ENCODE measurements at places on chromosomes 1 and 21.

GRCh38 chr21:44012474-44013379, 618 bp downstream of the TRAPPC10 start:
- DNase-seq = peak; percentile 93

DNA sequence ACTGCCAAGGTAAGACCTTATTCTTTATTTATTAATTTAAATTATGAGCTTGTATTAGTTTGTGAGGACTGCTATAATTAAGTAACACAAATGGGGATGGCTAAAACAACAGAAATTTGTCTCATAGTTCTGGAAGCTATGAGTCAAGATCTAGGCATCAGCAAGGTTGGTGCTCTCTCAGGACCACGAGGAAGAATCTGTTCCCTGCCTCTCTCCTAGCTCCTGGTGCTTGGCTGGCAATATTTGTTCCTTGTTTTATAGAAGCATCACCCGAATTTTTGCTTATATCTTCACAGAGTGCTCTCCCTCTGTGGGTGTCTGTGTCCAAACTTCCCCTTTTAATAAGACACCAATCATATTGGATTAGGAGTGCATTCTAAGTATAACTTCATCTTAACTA, 41.4 kb upstream of the CCDC190 start:
- DNase-seq = no peak

- DNase-seq = no peak
These were observed 55.2 kb downstream of the SELENOF start for GRCh38 chr1:86858524-86859261.

DNA sequence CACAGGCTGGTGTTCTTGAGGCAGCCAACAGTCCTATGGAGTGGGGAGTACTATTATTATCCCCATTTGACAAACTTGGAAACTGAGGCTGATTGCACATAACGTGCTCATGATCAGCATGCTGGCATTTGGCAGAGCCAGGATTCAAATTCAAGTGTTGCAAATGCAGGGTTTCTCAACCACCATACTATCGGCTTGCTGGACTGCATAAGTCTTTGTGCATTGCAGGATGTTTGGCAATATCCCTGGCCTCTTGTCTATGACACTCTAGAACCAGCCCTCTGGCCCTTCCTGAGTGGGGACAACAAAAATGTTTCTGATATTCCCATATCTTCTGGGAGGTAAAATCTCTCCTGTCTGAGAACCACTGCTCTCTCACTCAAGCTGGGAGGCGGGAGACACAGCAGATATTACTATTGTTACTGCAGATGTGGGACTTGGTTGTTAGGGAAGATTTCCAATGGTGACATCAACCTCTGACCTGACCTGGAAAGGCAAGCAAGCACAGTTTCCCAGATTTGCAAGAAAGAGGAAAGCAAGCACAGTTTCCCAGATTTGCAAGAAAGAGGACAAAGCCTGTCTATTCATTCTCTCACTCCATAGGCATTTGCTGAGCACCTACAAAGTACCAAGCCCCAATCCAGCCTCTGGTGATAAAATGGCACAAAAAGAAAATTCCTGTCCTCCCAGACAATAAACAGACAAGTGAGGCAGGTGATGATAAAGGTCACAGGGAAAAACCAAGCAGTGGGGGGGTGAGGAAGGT, 1.0 kb upstream of the AADACL3 start:
- no peak for DNase-seq

GRCh38 chr1:238981317-238981933, 404.9 kb upstream of the CHRM3 start:
- no peak for DNase-seq

- no peak for DNase-seq
These were observed 31.1 kb downstream of the NHLH2 start for GRCh38 chr1:115809847-115810246.

- no peak for DNase-seq
These were observed 562 bp upstream of the EPB41 start for GRCh38 chr1:28913786-28914227.

- no peak for DNase-seq
These were observed 16.7 kb downstream of the INAVA start for GRCh38 chr1:200911361-200911760.

DNA sequence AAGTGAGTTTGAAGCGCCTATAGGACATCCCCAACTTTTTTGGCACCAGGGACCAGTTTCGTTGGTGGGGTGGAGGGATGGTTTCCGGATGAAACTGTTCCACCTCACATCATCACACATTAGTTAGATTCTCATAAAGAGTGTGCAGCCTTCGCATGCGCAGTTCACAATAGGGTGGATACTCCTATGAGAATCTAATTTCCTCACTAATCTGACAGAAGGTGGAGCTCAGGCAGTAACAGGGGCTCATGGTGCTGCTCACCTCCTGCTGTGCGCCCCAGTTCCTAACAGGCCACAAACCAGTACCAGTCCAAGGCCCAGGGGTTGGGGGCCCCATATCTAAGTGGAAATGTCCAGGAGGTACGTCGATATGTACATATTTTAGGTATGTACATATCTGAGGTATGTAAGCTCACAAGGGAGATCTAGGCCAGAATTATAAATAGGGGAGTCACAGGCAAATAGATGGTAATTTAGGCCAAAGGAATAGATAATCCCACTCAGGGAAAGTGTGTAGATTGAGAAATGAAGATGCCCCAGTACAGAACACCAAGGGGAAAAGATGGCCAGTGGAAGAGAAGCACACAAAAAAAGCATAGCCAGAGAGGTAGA, 27.5 kb upstream of the RASAL2 start:
- DNase-seq = no peak

DNA sequence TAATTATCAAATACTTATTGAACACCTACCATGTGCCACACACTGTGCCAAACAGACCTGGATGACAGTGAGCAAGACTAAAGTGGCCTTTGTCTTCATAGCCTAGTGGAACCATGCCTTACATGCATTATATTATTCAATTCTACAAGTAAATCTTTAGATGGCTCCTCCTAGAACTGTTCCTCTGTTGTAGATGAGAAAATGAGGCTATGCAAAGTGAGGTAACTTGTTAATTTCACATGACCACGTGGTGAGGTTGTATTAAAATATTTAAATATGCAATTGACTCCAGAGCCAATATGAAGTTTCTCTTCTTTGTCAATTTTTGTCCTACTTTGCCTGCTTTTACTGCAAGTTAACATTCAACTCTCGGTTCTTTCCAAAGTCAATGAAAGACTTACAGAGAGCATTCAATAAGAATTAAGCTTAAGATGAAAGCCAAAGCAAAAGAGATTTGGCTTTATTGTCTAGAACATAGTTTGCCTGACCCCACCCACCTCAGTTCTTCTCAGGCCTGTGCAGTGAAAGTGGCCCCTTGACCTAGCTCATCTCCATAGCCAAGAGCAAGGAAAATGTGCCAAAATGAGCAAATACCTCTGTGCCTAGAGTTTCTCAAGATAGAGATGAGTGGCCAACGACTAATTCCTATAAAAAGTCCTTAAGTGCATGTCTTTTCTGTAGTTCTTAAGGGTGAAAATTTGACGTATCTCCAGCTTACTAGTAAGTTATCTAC, 263.2 kb upstream of the NFIA start:
- no peak for DNase-seq

DNA sequence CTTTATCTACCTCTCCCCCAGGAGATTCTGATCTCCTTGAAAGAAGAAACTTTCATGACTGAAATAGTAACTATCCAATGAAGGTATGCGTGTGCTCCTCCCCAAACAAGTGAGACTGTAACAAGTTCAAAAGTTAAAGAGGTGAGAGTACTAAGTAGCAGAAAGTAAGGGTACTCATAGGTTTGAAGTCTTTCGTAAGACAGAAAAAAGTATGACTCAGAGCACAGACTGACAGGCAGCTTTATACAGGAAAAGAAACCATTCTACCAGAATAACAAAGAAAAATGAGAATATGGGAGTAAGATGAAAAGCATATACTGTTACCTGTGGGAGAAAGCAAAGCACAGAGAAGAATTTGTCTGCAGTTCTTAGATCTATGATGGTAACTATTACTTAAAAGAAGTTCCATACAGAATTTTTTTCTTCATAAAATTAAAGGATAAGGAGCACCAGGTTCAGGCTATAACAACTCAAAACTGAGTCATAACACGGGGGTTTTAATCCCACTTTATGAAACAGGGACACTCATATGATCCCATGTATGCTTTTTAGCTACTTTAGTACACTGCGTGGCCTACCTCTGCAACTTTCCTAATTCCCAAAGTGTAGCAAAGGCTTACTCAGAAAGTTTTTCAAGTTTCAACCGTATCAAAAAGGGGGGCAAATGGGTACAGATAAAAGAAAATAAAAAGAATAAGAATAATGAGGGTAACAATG, 52.0 kb downstream of the FOXJ3 start:
- DNase-seq = no peak

GRCh38 chr1:182652933-182653332, 31.5 kb downstream of the RGS8 start:
- DNase-seq = no peak

DNA sequence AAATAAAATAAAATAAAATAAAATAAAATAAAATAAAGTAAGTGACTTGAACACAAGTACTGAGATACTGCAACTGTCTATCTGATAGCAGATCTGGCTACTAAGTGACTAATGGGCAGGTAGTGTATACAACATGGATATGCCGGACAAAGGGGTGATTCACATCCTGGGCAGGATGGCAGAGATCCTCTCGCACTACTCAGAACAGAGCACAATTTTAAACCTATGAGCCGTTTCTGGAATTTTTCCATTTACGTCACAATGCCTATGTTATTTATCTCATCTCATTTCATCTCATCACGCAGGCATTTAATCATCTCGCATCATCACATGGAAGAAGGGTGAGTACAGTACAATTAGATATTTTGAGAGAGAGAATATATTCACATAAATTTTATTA, 233.3 kb upstream of the COA6 start:
- DNase-seq = no peak

DNA sequence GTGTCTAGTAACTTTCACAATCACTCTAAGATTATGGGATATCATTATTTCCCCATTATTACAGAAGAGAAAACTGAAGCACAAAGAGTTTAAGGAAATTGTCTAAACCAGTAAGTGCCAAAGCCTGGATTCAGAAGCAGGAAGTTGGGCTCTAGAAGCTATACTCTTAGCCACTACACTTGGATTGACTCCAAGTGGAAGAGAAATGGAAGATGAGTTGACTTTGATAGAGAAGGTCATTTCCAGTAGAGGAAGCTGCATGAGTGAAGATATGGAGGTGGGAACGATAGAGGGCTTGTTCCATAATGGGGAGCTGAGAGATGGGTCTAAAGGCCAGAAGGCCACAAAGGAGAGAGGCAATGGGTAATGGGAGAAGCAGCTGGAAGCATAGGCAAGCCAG, 11.7 kb upstream of the TDRD10 start:
- no peak for DNase-seq

DNA sequence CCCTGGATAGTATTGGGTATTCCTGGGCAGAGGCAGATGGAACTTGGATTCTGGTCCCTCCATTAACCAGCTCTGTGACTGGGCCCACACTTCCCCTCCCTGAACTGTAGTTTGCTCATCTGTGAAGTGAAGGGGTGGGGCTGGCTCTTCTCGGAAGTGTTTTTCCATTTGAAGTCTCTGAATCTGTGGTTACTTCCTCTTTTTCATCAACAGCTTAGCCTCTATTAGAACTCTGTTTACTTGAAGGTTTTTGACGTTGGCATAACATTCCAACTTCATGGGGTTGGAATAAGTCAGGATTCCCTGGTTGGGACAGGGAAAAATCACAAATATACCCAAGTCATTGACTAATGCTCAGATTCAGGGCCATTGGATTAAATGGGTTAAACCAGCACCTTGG, 3.6 kb downstream of the KIAA0040 start:
- DNase-seq = peak; percentile 82

DNA sequence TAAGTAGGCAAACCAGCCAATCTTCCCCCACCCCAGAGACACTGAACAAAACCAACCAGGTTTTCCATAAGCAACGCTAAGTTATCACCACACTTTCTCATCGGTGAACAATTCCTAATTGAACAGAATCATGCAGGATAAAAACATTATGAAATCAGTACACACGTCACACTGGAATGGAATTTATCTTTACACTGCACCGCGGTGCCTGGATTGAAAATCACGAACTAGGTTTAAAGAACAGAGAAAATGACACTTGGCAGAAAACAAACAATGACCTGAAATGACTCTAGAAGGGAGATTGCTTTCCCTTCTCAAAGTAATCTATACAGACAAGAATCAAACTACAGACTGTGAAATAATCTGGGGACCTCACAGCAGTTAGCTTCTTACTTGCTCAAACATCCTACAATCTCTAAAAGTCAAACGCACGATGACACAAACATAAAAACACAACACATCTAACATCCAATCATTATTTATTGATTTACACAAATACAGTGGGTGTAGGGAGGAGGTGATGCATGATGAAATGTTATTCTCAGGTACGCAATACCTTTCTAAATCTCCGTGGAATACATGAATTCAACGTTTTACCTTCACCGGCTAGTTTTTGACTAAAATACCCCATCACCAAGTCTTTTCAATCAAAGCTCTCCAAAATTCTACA, 1.9 kb downstream of the EIF4G3 start:
- no peak for DNase-seq

DNA sequence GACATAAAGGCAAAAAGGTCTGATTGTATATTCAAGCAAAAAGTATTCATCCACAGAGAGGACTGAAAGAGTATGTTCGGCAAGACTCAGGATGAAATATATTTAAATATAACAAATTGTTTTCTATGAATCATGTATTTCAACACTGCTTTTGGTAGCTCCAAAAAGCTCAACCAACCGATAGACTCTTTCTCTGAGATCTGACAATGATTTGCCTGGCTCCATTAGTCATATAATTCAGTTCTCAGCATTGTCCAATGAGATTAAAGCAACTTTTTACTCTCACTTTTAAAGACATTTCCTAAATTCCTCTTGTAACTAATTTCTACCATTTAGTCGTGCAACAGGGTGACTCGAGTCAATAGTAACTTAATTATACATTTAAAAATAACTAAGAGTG, 319.1 kb upstream of the GREM2 start:
- no peak for DNase-seq

DNA sequence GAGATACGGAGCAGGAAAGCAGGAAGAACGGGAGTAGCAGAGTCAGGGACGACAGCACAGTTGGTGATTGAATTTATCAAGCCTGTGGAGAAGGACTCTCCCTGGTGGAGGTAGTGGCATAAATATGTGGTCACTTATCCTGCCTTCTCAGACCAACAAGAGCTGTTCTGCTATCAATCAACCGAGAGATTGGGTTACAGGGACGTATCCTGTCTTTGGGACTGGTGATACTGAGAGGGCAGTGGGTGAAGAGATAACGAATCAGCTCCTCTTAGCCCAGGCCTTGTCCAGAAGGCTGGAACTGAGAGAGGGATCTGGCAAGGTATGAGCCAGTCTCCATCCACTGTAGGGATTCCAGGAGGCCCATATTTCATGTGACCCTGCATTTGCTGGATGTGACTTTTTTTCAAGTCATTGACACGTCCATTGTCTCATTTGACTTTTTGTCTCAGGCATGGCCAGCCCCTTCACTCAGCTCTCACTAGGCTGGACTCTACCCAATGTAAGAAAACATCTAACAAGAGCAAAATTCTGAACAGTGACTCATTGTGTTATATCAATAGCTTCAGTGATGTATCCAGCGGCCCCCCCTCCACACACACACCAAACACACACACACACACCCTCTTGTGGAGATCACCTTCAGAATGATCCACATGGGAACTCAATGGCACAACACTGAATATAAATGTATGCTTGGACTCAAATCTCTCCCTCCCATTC, 11.3 kb downstream of the C1orf116 start:
- DNase-seq = no peak

GRCh38 chr1:204528677-204529076, 12.5 kb downstream of the MDM4 start:
- no peak for DNase-seq
